ENCODE measurements at places on chromosomes 3 and 15.

DNA sequence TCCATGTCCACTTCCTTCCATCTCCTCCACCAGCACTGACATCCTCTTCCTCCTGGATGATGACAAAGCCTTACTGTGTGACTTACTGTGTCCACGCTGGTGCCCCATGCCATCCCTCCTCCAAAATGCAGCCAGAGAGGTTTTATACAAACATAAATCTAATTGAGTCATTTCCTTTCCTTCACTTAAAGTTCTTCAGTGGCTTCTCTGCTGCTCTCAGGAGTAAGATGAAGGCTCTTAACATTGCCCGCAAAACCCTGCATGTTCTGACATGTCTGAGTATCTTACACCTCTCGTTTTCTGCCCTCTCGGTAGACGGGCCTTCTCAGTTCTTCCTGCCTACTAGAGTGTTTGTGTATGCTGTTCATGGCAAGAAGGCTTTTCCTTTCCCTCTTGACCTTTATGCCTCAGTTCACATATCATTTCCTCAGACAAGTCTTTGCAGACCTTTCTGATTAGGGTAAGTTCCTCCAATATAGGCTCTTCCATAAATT lies 175.5 kb downstream of the CFAP20DC start:
- DNase-seq = no peak

DNA sequence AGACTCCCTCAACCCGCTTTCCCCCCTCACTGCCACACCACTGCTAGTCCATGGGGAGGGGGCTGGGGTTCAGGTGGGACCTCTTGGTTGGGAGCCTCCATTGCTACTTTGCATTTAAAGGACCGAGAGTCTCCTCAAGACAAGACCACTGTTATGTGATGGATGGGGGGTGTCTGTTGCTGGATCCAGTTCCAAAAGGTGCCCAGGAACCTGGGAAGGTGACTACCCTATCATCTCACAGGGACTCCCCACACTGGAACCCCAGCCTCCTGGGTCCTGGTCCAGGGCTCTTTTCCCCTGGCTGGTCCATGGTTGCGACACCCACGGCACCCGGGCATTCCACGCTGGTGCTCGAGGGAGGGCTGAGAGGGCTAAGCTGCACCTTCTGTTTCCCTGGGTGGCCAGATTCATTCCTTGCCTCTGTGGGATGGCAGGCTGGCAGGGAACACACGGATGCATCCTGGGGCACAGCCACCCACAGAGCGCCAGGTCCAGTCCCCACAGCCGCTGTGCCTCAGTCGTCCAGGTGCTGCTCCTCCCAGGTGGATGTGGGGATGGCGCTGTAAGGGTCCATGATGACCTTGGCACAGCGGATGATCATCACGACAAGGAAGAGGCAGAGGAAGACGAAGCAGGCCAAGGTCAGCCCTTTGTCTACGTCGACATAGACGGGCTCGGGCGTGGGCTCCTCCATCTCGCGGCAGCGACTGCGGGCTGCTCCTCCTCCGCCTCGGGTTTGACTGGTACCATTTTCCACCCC lies 48.6 kb downstream of the FAH start:
- no peak for DNase-seq

DNA sequence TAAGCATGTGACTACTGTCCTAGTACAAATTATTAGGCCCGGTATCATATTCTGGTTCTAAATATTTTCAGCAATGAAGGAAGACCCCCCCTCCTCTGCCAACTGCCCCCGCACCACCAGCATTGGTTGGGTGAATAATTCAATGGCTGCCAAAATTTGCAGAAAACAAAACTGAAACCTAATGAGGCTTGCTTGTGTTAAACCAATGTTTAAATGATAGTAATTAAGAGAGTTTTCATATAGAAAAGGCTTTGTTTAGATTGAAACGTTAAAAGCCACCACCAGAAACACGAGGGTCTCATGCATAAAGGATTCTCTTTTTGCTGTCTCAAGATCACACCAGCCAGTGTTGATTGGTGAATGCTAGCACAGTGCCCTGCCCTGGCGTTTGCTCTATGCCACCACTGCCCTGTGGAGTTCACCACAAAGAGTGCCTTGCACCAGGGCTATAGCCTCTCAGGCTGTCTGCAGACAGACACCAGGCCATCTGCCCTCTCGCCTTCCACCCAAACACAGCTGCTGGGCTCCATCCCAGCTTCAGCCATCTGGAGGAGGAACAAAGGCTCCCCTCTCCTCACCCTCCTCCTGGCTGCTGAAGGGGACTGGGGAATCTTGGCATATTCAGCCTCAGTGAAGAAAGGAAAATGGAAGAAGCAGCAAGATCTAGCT lies 200.3 kb upstream of the PFN2 start:
- DNase-seq = no peak

DNA sequence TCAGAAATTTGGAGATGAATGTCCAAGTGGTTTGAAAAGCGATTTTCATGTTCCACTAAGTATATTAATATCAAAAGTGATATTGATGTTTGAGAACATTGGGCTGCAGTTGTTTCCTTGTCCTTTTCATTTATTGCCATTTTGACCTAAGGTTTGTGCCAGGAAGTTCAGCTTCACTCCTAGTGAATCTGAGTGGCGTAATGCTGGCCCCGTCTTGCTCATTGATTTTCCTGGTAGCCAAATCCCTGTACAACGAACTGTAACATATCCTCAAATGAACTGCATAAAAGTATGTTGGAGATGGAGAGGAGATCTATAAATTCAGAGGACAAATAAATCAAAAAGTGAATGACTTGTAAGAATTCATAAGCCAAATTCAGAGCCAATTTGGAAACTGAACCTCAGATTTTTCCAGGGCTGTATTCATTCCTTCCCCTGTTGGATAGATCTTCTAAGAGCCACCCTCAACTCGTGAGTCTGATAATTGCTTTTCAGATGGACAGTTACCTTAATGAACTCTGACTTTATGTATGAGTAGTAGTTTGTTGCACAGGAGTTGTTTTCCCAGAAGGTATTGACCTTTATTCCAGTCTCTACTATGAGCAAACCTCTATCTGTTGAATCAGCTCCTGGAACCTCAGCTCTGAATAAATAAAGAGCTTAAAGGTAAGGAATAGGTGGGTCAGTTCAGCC lies 72.8 kb downstream of the ITPR1 start:
- no peak for DNase-seq

GRCh38 chr3:113204371-113204770 lies 7.0 kb upstream of the BOC start:
- DNase-seq = no peak

- no peak for DNase-seq
These were observed 15.4 kb upstream of the KLF15 start for GRCh38 chr3:126372413-126373145.

- no peak for DNase-seq
These were observed 61.8 kb upstream of the SNRK start for GRCh38 chr3:43224405-43225073.

GRCh38 chr15:81296673-81297072 lies 27.3 kb downstream of the STARD5 start:
- DNase-seq = no peak

DNA sequence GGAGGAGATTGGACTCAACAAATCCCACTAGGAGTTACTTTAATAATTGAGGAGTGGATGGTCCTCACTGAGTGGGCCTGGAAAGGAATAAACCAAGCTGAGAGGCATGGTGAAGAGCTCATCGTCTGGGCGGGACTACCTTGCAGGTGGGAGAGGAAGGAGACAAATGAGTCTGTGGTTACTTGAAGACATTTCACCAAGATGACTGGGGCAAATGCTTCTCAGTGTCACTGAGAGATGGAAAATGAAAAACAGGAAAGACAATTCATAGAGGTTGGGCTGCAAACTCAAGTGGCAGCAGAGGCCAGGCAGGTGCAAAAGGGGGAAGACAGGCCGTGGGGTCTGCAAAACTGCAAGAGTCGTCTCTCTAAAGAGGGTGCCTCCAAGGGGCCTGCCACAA lies 1.5 kb upstream of the ARHGAP31 start:
- DNase-seq = no peak

- DNase-seq = no peak
These were observed 514.6 kb downstream of the NLGN1 start for GRCh38 chr3:173912126-173912525.

GRCh38 chr3:140455521-140456214 lies 222.2 kb upstream of the TRIM42 start:
- no peak for DNase-seq

- no peak for DNase-seq
These were observed 414.5 kb upstream of the MDFIC2 start for GRCh38 chr3:70726961-70727360.

DNA sequence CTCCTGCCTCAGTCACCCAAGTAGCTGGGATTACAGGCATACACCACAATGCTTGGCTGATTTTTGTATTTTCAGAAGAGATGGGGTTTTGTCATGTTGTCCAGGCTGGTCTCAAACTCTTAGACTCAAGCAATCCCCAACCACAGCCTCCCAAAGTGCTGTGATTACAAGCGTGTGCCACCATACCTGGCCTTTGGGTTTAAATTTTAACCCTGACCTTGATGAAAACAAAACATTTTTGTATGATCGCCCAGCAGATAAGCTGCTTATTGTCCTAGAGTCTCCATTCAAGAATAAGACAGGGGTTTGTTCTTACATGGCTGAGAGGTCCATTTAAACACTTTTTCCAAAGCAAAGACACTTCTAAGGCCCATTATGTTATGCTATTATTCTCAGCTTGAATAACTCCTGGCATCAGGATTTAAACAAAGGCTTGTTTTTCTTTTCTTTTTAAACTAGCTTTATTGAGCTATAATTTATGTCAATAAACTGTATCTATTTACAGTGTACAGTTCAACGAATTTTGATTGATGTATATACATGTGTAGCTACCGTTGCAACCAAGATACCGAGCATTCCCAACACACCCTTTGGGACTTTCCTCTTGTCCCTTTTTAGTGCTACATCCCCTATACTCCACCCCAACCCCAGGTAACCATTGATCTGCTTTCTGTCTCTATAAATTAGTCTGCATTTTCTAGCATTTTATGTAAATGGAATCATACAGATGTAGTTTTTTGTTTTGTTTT lies 1.4 kb upstream of the MUC13 start:
- DNase-seq = no peak

DNA sequence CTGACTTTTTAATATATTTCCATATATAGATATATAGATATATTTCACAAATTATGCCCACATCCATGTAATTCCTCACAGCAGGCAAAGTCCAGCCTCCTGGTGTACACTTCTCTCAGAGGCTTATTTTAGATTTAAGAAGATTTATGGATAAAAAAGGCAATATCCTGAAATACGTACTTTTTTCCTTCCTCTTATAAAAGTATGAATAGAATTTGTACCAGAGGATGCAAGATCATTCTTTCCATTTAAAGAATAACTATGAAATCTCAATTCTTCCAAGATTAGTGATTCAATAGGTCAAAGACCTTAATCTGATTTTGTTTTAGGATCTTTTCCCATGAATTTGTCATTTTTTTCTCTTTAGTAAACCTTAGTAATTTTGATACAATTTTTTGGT lies 597.9 kb upstream of the TBL1XR1 start:
- DNase-seq = no peak

- no peak for DNase-seq
These were observed 145.8 kb downstream of the TPRA1 start for GRCh38 chr3:127444761-127445160.

- no peak for DNase-seq
These were observed 100.3 kb downstream of the LIPC start for GRCh38 chr15:58532126-58532525.

GRCh38 chr3:46996689-46997452 lies 17.4 kb downstream of the NBEAL2 start:
- no peak for DNase-seq

GRCh38 chr3:159934216-159934615 lies 54.4 kb upstream of the IL12A start:
- no peak for DNase-seq

GRCh38 chr15:44593042-44593736 lies 56.2 kb downstream of the EIF3J start:
- DNase-seq = no peak

- DNase-seq = no peak
These were observed 186.4 kb downstream of the ADAMTS9 start for GRCh38 chr3:64501298-64501906.

- DNase-seq = no peak
These were observed 249.5 kb downstream of the NAALADL2 start for GRCh38 chr3:175108613-175109151.

GRCh38 chr3:189630767-189631372 lies 319 bp upstream of the TP63 start:
- no peak for DNase-seq

DNA sequence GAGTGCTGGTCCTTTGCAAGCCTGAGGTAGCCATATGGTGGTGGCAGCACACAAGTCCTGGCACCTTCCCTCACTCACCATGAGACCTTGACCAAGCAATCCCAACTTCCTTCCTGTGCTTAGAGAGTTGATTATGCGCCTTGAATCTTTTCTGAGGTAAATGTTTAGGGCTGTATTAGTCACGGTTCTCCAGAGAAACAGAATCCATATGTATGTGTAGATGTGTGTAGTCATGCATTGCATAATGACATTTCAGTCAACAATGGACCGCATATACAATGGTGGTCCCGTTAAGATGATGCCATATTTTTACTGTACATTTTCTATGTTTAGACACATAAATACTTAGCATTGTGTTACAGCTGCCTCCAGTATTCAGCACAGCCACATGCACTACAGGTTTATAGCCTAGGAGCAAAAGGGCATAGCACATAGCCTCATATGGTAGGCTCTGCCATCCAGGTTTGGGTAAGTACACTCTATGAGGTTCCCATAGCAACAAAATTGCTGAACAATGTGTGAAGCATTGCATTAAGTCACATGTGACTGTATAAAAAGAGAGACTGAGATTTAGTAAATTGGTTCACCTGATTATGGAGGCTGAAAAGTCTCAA lies 20.2 kb upstream of the NUP210 start:
- DNase-seq = no peak

GRCh38 chr3:150110097-150110496 lies 139.4 kb upstream of the PFN2 start:
- DNase-seq = no peak

DNA sequence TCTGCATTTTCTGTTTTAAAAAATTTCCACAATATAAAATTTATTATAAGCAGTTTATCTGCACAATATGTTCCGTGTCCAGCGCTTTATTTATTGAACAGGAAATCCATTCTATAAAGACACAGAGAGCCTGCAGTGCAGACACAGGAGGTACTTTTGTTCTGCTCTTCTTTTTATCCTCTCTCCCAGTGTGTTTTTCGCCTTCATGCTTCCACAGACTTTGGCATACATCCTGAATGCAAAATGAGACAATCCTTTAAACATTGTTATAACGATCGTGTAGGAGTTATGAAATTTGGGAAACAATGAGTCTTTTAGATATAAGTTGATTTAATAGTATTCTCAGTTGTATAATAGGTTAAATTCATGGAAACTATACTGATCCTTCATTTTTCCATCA lies 749.2 kb downstream of the NAALADL2 start:
- no peak for DNase-seq

DNA sequence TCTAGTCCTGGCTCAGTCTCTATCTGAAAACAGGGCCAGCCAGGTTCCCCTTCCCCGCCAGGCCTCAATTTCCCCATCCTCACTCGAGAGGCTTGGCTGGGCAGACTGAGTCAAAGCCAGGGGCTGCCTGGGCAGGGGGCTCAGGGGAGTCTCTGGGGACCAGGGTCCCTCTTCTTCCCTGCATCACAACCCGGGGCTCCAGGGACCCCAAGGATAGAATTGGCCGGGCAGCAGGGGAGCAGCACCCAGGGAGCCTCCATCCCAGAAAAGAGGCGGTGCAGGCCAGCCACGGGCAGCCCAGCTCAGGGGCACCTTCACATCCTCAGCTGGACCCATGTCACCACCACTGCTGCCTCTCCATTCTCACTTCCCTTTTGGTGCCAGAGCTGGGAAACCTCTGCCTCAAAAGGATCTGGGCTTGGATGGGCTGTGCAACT lies 13.3 kb upstream of the PLXND1 start:
- no peak for DNase-seq

- DNase-seq = no peak
These were observed 17.8 kb upstream of the ERICH6 start for GRCh38 chr3:150721285-150722130.

- peak; percentile 27 for DNase-seq
These were observed at the start of gene MAPKAPK3 for GRCh38 chr3:50617096-50617791. MAPKAPK3 (plus strand) TSS chr3:50617151; CDS start chr3:50617566, 415 bp downstream.

Data from stimulated activated CD8-positive, alpha-beta memory T cell treated with anti-CD3 and anti-CD28 coated beads, Interleukin-15, amount 100 ng/mL, for 24 hours (primary cell).